ENCODE measurements at places on chromosomes 7 and 10. TPM values are rescaled to one million over a fixed set of nuclear protein-coding genes. Genes with fewer than 3 reads are reported as not detected.

NKX1-2 gene
- polyA plus RNA-seq = not detected

SMURF1 gene
- 3.3 TPM for polyA plus RNA-seq

PON3 gene
- polyA plus RNA-seq = not detected

PAX2 gene
- polyA plus RNA-seq = not detected

TRPV5 gene
- not detected for polyA plus RNA-seq

GIMAP8 gene
- not detected for polyA plus RNA-seq

PRKCQ gene
- not detected for polyA plus RNA-seq

EGFR gene
- polyA plus RNA-seq = not detected

JAKMIP3 gene
- not detected for polyA plus RNA-seq

HTR5A gene
- not detected for polyA plus RNA-seq

GFRA1 gene
- not detected for polyA plus RNA-seq

CPA2 gene
- polyA plus RNA-seq = not detected

CXCL12 gene
- polyA plus RNA-seq = not detected

FAM131B gene
- polyA plus RNA-seq = not detected

DYDC2 gene
- not detected for polyA plus RNA-seq

MAGI2 gene
- polyA plus RNA-seq = 0.04 TPM

GSAP gene
- 43.9 TPM for polyA plus RNA-seq

ANKRD61 gene
- 0.25 TPM for polyA plus RNA-seq

NUP42 gene
- polyA plus RNA-seq = 38.1 TPM

ZNF22 gene
- 62.6 TPM for polyA plus RNA-seq

ITGA8 gene
- not detected for polyA plus RNA-seq

TMEM120A gene
- polyA plus RNA-seq = 31.7 TPM

C7orf33 gene
- not detected for polyA plus RNA-seq

C10orf105 gene
- polyA plus RNA-seq = not detected

TSPAN12 gene
- polyA plus RNA-seq = not detected

GTPBP10 gene
- polyA plus RNA-seq = 53.2 TPM

ADCY1 gene
- not detected for polyA plus RNA-seq

TAS2R5 gene
- 0.36 TPM for polyA plus RNA-seq

EBLN1 gene
- not detected for polyA plus RNA-seq

C10orf67 gene
- not detected for polyA plus RNA-seq

GHRHR gene
- not detected for polyA plus RNA-seq

LIPK gene
- not detected for polyA plus RNA-seq

NUDCD3 gene
- polyA plus RNA-seq = 65.3 TPM

NDUFB2 gene
- polyA plus RNA-seq = 371 TPM

TAF3 gene
- polyA plus RNA-seq = 7.4 TPM

NPC1L1 gene
- polyA plus RNA-seq = not detected

FGF8 gene
- polyA plus RNA-seq = not detected

ATRNL1 gene
- polyA plus RNA-seq = 1.7 TPM

NCAPG2 gene
- polyA plus RNA-seq = 2.1 TPM

FRMPD2 gene
- polyA plus RNA-seq = not detected

AUTS2 gene
- 8.8 TPM for polyA plus RNA-seq

IL6 gene
- polyA plus RNA-seq = 10.6 TPM

TRPV6 gene
- not detected for polyA plus RNA-seq

TACR2 gene
- polyA plus RNA-seq = not detected

PNLIP gene
- not detected for polyA plus RNA-seq

UCN3 gene
- not detected for polyA plus RNA-seq

TMEM130 gene
- polyA plus RNA-seq = not detected

ADCYAP1R1 gene
- not detected for polyA plus RNA-seq

CFTR gene
- polyA plus RNA-seq = not detected

RET gene
- polyA plus RNA-seq = not detected

LBX1 gene
- not detected for polyA plus RNA-seq

IDI2 gene
- not detected for polyA plus RNA-seq

RARRES2 gene
- not detected for polyA plus RNA-seq

MICALL2 gene
- not detected for polyA plus RNA-seq
